Pulmonary artery endothelial cell (primary cell): ENCODE measurements at places on chromosomes 4 and X. TPM values are rescaled to one million over a fixed set of nuclear protein-coding genes. Genes with fewer than 3 reads are reported as not detected.

DNA sequence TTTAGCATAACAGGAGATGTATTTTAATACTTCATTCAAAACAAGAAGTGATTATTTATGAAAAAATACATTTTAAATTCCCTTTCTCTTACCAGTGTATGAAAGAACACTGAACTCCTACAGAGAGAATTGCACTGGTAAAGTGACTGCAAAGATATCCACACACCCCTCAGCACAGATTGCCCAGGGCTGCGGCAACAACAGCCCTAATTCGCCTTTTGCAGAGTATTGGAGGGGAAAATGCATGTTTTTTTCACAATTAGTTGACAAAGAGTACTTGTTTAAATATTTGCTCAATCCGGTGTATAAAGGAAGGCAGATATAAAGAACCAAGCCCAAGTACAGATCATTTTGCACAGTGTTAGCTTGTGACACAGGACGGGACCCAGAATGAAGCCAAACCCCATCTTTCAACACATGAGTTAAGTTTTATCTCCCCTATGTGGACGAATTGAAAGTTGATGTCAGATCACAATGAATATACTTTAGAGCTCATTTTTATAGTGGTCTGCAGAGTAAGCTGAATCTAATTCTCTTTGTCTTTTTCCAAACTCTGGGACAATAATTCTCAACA lies 551.4 kb upstream of the IGFBP7 start:
- no peak for DNase-seq

The USP17L30 gene
- total RNA-seq, result not detected in 2 replicates

The PAGE4 gene
- not detected in 2 replicates for total RNA-seq

The RASGEF1B gene
- 0.26 and 0.95 TPM in 2 replicates for total RNA-seq

- no peak for DNase-seq
These were observed 91.6 kb downstream of the FUNDC1 start for GRCh38 chrX:44451056-44451455.

- DNase-seq, result no peak
These were observed 194.4 kb downstream of the SLIT2 start for GRCh38 chr4:20445933-20446723.
